AG10803 (cell line): ENCODE measurements at places on chromosomes 4 and X.

GRCh38 chr4:26055855-26056254 lies 141.8 kb downstream of the SMIM20 start:
- DNase-seq: no peak

DNA sequence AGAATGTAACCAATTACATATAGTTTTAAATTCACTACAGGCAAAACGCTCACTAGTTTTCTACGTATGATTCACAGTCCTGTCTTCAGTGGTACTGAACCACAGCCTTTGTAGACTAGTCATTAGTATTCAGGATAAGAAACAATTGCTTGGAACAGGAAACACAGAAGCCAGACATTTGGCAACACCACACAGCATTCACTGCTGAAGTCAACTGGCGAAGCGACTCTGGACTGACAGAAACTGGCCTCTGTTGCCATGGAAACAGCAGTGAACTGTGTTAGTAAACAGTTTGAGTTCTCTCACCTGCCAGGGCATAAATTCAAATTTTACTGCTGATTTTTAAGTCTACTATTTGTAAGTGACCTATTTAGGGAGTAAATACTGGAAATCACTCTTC lies 57.6 kb downstream of the MAPK10 start:
- DNase-seq: peak; percentile 50

- DNase-seq: no peak
Measured at GRCh38 chrX:129736491-129736890, 2.3 kb upstream of the XPNPEP2 start.

DNA sequence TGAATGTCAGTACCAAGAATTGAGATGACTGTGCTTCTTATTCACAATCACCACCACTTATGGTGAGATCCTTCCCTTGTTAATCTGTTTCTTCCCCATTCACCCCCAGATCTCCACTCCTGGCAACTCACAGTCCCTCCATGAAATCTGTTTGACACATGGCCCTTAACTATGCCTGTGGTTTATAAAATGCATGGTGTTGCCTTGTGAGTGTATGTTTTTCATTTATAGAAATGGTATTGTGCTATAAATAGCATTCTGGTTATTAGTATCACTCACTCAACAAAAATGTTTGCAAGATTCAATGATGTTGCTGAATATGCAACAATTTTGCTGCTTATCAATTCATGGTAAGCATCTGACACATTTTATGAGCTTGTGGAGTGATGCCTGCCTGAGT lies 131.0 kb downstream of the PRKX start:
- DNase-seq: peak; percentile 38

GRCh38 chrX:14022019-14022418 lies 7.7 kb downstream of the GEMIN8 start:
- no peak for DNase-seq

- DNase-seq: no peak
Measured at GRCh38 chr4:155411546-155411945, 34.8 kb upstream of the MAP9 start.

DNA sequence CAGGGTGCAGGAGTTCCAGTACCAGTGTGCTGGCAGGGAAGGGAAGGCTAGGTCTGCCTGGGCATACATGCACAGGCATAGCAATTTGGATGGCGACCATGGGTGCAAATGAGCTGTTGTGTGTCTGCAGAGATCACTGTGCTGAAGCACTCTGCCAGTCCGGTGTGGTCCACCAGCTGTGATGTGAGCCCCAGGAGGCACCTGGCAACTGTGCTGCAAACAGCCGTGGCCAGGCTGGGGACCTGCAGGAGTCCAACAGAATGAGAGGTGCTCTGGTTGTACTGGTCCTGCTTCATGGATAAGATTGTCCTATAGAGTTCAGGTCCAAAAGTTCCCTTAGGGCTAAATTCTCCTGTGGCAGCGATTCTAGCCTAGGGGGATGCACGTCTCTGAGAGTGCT lies 6.1 kb downstream of the FAM47A start:
- DNase-seq: no peak

- DNase-seq: no peak
Measured at GRCh38 chr4:10123227-10124101, 6.9 kb upstream of the WDR1 start.

GRCh38 chr4:74159143-74159709 lies 1.3 kb downstream of the MTHFD2L start:
- peak; percentile 36 for DNase-seq

GRCh38 chrX:7205037-7205577 lies 57.2 kb upstream of the PUDP start:
- DNase-seq: no peak

DNA sequence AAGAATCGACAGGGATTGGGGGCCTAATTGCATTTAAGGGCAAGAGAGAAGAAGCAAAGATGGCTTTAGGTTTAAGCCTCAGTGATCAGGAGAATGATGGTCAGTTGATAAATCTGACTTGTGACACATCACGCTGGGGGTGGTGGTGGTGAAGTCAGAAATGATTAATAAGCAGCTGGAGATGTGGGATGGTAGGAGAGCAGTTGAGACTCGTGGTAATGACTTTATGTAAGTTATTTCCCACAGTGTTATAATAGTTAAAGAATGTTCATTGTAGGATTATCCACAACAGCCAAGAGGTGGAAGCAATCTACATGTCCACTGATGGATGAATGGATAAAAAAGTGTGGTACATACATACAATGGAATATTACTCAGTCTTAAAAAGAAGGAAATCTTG lies 178.9 kb upstream of the GPC4 start:
- DNase-seq: no peak

- no peak for DNase-seq
Measured at GRCh38 chr4:71687056-71687455, 96.8 kb downstream of the GC start.

- no peak for DNase-seq
Measured at GRCh38 chrX:154477891-154478477, 1.1 kb downstream of the LAGE3 start.
